ENCODE measurements at places on chromosomes 12 and 14.

GRCh38 chr12:33942172-33942571 lies 80.1 kb upstream of the ALG10 start:
- H3K36me3 ChIP-seq, result no peaks in the 10 kb centered on the region
- H3K4me3 ChIP-seq, result no peak overlapping the region
- DNase-seq, result no peak
- no peaks in the 10 kb centered on the region for H3K27me3 ChIP-seq

- DNase-seq, result no peak
- no peak overlapping the region for H3K4me3 ChIP-seq
- no peaks in the 10 kb centered on the region for H3K27me3 ChIP-seq
These were observed 11.3 kb downstream of the CFAP54 start for GRCh38 chr12:96500693-96501092.

DNA sequence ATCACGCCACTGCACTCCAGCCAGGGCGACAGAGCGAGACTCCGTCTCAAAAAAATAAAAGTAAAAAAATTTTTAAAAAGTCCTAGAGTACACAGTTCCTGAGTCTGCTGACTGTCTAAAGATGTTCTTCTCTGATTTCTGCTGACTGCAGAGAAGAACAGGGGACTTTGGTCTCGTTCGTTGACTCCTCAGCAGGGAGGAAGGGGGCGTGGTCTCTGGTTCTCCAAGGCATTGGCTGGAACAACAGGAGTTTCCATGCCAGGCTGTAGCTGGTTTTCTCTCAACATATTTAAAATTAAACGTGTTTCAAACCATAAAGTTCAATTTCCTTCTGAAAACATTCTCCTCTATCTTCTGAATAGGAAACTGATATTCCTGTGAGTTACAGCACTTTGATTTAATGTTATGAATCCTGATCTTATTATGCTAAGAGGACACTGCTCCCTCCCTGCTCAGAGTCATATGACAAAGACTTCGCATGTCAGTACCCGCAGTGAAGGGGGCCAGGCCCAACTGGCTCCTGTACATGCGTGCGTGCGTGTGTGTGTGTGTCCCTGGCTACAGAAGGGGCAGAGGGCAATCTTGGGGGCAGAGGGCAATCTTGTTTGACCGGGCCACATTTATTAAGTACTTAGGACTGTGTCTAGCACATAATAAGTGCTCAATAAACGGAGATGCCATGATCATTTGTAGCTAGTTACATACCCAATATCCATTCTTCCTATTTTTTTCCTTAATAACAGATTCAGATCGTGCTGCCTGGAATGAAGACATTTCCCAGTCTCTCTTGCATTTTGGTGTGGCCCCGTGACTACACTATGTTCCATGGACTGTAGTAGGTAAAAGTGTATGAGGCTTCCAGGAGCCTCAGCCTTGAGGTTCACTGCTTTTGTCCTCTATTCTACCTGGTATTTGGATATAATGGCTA lies 16.5 kb upstream of the HNF1A start:
- peak overlapping the region; percentile 31 for H3K27ac ChIP-seq
- peaks cover 12% of the 10 kb centered on the region for H3K4me1 ChIP-seq
- no peak overlapping the region for H3K4me3 ChIP-seq
- no peaks in the 10 kb centered on the region for H3K36me3 ChIP-seq

DNA sequence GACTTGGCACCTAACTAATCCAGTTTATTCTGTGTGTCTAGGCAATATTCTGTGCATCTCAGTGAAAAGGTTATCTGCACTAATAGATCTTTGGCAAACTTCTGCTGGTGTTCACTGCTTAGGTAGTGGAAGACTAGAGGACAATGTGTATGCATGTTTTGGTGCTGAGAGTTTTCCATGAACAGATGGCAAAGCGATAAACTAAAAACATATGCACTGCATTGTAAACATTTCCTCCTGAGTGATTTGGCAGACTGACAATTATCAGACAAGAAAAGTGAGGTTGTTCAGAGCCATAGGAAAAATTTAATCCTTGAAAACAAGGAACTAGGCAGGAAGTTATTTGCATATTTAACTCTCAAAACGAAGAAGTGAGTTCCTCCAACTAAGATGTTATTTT lies 400.4 kb downstream of the ATP23 start:
- H3K36me3 ChIP-seq, result no peaks in the 10 kb centered on the region
- H3K27me3 ChIP-seq, result no peaks in the 10 kb centered on the region
- H3K4me3 ChIP-seq, result no peak overlapping the region
- no peaks in the 10 kb centered on the region for H3K4me1 ChIP-seq

GRCh38 chr14:88616697-88617096 lies 53.9 kb downstream of the ZC3H14 start:
- no peak overlapping the region for H3K4me3 ChIP-seq
- H3K4me1 ChIP-seq, result peaks cover 12% of the 10 kb centered on the region
- no peaks in the 10 kb centered on the region for H3K27me3 ChIP-seq
- no peak for DNase-seq

GRCh38 chr12:91093341-91093740 lies 18.0 kb downstream of the LUM start:
- no peak for DNase-seq
- no peak overlapping the region for H3K4me3 ChIP-seq
- H3K27me3 ChIP-seq, result no peaks in the 10 kb centered on the region
- no peaks in the 10 kb centered on the region for H3K36me3 ChIP-seq
- no peaks in the 10 kb centered on the region for H3K4me1 ChIP-seq

GRCh38 chr12:87670448-87670847 lies 358.8 kb downstream of the C12orf50 start:
- no peaks in the 10 kb centered on the region for H3K36me3 ChIP-seq
- no peaks in the 10 kb centered on the region for H3K27me3 ChIP-seq
- H3K4me3 ChIP-seq, result no peak overlapping the region
- no peak for DNase-seq
- no peaks in the 10 kb centered on the region for H3K4me1 ChIP-seq

- H3K4me3 ChIP-seq, result no peak overlapping the region
- no peaks in the 10 kb centered on the region for H3K36me3 ChIP-seq
- no peaks in the 10 kb centered on the region for H3K4me1 ChIP-seq
- H3K27ac ChIP-seq, result no peak overlapping the region
- no peaks in the 10 kb centered on the region for H3K27me3 ChIP-seq
These were observed 190.4 kb downstream of the PPM1H start for GRCh38 chr12:62744551-62744950.

DNA sequence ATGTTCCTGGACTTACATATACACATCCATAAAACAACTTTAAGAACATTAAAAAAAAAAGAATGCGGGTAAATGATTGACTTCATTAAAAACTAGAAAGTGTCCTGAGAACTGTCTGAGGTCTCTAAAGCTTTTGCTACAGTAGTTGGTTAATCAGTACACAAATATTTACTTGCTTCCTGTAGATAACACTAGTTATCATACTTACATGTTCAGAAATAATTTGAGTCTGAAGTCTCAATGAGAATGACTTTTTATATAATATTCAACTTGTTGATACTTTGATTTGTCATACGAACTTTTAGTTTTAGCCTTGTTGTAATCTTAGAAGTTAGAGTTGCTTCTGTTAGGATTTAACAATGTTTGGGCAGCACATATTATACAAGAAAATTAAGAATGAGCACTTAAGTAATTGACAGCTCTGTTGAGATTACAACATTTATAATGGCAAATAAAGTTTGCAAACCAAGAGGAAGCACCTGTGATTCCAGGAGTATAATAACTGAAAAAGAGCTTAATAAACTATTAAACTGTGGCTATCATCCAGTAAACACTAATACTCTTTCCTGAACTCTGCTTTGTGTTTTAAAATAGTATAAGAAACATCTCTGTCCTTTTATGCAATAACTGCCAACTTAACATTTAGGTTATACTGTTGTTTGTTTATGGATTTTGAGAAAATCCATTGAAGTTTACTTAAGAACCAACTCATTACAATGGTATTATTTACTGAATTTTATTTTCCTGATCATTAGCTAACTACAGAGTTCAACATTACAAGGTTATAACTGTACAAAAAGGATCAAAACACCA lies 131.7 kb downstream of the MIPOL1 start:
- DNase-seq, result no peak
- no peaks in the 10 kb centered on the region for H3K4me1 ChIP-seq
- no peak overlapping the region for H3K27ac ChIP-seq
- no peaks in the 10 kb centered on the region for H3K36me3 ChIP-seq
- no peak overlapping the region for H3K4me3 ChIP-seq

GRCh38 chr14:29240066-29240465 lies 473.5 kb downstream of the FOXG1 start:
- H3K27me3 ChIP-seq, result no peaks in the 10 kb centered on the region
- H3K4me1 ChIP-seq, result no peaks in the 10 kb centered on the region

DNA sequence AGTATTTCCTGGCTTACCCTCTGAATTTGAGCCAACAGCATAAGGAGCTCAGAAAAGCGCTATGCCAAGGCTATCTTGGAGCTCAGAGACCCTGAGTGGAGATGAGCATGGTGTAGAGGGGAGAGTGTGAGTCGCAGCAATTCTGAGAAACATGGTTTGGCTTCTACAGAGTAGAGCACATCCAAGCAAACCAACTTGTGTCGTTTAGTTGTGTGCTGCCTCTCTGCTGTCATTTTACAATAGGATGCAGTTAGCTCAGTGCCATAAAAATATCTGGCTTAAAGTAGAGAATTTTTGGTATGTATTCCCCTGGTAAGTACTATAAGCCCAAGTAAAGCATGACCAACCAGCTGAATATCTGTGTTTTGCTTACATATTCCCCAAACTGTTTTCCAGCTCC lies 249.2 kb downstream of the TRHDE start:
- DNase-seq, result no peak
- H3K27ac ChIP-seq, result no peak overlapping the region
- no peaks in the 10 kb centered on the region for H3K36me3 ChIP-seq
- no peak overlapping the region for H3K4me3 ChIP-seq
- no peaks in the 10 kb centered on the region for H3K27me3 ChIP-seq

- H3K36me3 ChIP-seq, result no peaks in the 10 kb centered on the region
- no peak for DNase-seq
- H3K4me1 ChIP-seq, result peaks cover 33% of the 10 kb centered on the region
- H3K27me3 ChIP-seq, result no peaks in the 10 kb centered on the region
- no peak overlapping the region for H3K4me3 ChIP-seq
These were observed 329.0 kb downstream of the ZFP36L1 start for GRCh38 chr14:68463705-68464374.

- no peaks in the 10 kb centered on the region for H3K27me3 ChIP-seq
- peak overlapping the region; percentile 64 for H3K4me3 ChIP-seq
- no peak for DNase-seq
- no peaks in the 10 kb centered on the region for H3K36me3 ChIP-seq
- peak overlapping the region; percentile 95 for H3K27ac ChIP-seq
These were observed 8.6 kb upstream of the NEMF start for GRCh38 chr14:49860988-49861698.

DNA sequence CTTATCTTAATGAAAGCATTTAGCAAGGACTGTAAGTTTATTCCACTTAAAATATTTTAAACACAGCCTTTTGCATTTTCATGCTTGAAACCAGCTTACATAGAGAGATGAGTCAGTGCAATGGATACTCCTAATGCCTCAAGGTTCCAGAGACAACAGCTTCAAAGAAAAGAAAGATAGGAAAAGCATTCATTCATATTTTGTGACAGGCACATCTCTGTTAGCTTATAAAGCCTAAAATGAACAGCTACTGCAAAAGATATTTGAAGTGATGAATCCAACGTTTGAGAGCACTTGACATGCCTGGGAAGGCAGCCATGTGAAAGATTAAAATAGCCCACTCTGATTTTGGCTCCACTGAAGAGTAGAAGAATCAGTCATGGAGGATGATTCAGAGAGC lies 814.5 kb downstream of the RPS29 start:
- no peak for DNase-seq
- H3K4me3 ChIP-seq, result no peak overlapping the region
- H3K36me3 ChIP-seq, result no peaks in the 10 kb centered on the region
- no peak overlapping the region for H3K27ac ChIP-seq
- H3K4me1 ChIP-seq, result no peaks in the 10 kb centered on the region

DNA sequence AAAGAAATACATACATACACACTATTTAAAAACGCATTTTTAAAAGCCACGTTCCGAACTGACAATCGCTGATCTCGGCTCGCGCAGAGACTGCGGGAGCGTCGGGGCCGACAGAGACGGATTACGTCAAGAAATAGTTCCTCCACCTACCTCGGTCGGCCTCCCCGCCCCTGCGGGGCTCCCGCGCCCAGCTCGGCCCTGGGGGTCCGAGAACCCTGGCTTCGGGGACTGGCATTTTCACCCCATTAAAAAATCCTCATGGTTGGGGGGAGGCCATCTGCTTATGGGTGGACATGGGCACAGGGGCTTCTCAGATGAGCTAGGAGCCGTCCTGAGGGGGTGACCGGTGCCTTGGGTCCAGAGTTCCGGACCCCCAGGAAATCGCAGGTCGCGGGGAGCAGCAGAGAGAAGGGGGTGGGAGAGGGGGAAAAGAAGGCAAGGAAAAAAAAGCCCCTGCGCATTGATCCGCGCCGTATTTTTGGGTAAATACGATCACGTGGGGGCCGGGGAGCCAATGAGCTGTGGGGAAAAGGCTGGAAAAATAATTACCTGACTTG lies 324 bp upstream of the HOXC9 start:
- H3K27me3 ChIP-seq, result peaks cover 43% of the 10 kb centered on the region
- no peaks in the 10 kb centered on the region for H3K36me3 ChIP-seq
- H3K4me1 ChIP-seq, result peaks cover 32% of the 10 kb centered on the region
- H3K4me3 ChIP-seq, result peak overlapping the region; percentile 31
- no peak for DNase-seq
- no peak overlapping the region for H3K27ac ChIP-seq

GRCh38 chr14:90632451-90632850 lies 183.8 kb downstream of the TTC7B start:
- no peaks in the 10 kb centered on the region for H3K36me3 ChIP-seq
- DNase-seq, result no peak
- peaks cover 10% of the 10 kb centered on the region for H3K4me1 ChIP-seq
- no peaks in the 10 kb centered on the region for H3K27me3 ChIP-seq

GRCh38 chr12:74539261-74539660 lies 1.6 kb downstream of the ATXN7L3B start:
- no peaks in the 10 kb centered on the region for H3K27me3 ChIP-seq
- peak overlapping the region; percentile 78 for H3K4me3 ChIP-seq
- H3K4me1 ChIP-seq, result peaks cover 39% of the 10 kb centered on the region

DNA sequence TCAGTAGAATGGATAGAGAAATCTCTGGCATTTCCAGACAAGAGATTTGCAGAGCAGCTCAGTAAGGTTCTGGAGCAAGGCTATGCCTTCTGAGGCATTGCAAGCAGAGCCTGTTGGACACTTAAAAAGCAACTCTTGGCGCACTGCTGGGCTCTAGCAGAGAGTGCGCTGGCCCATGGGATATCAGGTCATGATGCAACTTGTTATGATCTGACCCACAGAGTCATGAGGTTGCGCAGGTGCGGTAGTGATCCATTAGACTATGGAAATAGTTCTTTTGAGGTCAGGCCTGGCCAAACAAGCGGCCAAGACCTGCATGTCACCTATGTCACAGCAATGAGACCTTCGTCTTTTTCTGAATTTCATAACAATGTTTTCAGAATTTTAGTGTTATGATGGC lies 168.6 kb downstream of the TMTC3 start:
- no peaks in the 10 kb centered on the region for H3K4me1 ChIP-seq
- no peaks in the 10 kb centered on the region for H3K36me3 ChIP-seq
- H3K27me3 ChIP-seq, result no peaks in the 10 kb centered on the region

All from vagina (tissue), 2 donors.